Fibroblast of skin of scalp (primary cell): ENCODE measurements at places on chromosomes 3 and 15.

DNA sequence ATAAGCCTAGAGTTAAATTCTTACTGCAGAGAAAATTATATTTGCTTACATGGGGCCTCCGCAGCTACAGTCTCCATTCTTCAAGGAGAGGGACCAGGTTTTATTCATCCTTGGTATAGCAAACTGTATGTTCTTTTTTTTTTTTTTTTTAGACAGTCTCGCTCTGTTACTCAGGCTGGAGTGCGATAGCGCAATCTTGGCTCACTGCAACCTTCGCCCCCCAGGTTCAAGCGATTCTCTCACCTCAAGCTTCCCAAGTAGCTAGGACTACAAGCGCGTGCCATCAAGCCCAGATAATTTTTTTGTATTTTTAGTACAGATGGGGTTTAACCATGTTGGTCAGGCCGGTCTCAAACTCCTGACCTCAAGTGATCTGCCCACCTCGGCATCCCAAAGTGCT lies 2.1 kb downstream of the SHQ1 start:
- DNase-seq: no peak

- DNase-seq: no peak
Measured at GRCh38 chr15:66620341-66620740, 54.5 kb upstream of the LCTL start.

DNA sequence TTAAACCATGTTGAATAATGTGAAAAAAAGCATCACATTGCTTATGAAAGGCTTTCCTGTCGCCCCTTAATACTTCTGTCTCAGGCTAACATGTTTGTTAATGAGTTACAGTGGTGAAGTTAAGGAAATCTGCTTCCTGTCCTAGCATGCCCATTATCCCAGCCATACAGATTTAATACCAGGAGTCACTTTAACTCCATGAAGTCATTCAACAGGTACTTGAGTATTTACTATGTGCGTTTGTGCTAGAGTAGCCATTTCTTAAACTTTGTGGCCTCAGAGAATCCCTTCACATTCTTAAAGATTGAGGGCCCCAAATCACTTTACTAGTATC lies 10.1 kb upstream of the SETD5 start:
- DNase-seq: no peak

- peak; percentile 56 for DNase-seq
Measured at GRCh38 chr3:107956991-107957900, 133.6 kb downstream of the CD47 start.

DNA sequence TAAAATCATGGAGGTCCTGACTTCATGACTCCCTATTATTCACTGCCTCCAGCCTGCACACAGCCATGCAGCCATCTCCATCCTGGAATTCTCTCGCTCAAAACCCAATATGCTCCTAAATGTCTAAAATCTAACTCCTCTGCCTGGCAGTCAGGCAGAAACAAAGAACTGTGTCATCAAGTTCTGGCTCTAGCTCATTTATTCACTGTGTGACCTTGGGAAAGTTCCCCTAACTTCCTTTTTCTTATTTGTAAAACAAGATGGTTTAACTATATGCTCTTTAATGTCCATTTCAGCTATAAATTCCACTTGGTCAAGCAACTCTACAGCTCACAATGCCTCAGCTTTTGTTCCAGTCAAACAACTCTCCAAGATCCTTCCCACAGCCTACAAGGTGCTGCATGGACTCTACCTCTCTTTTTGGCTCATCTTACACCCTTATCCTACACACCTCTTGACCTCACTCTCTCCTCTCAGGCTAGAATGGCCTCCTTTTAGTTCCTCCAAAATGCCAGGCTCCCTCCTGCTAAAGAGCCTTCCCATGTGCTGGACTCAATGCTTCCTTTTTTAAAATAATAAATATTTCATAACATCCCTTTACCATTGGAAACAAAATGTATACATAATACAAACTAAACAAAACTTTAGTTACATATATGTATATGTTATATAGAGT lies 16.4 kb downstream of the PIK3CB start:
- DNase-seq: no peak

GRCh38 chr3:129448186-129448895 lies 8.3 kb downstream of the IFT122 start:
- DNase-seq: no peak

- DNase-seq: no peak
Measured at GRCh38 chr15:94451466-94451865, 220.1 kb downstream of the MCTP2 start.

GRCh38 chr3:30307372-30307950 lies 298.9 kb upstream of the TGFBR2 start:
- no peak for DNase-seq

- DNase-seq: no peak
Measured at GRCh38 chr3:4351872-4352271, 48.7 kb downstream of the SETMAR start.

DNA sequence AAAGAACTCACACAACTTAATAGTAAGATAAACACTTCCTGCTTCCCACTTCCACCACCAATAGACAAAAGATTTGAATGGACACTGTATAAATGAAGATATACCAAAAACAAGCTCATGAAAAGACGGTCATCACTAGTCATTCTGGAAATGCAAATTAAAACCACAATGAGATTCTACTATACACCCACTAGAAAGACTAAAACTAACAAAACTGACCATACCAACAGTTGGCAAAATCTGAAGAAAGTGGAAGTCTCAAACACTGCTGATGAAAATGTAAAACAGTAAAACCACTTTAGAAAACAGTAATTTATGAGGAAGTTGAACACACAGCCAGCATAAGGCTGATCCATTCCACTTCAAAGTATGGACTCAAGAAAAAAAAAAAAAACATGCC lies 35.6 kb upstream of the CD96 start:
- DNase-seq: no peak

GRCh38 chr3:110783541-110783940 lies 288.1 kb upstream of the NECTIN3 start:
- DNase-seq: no peak

DNA sequence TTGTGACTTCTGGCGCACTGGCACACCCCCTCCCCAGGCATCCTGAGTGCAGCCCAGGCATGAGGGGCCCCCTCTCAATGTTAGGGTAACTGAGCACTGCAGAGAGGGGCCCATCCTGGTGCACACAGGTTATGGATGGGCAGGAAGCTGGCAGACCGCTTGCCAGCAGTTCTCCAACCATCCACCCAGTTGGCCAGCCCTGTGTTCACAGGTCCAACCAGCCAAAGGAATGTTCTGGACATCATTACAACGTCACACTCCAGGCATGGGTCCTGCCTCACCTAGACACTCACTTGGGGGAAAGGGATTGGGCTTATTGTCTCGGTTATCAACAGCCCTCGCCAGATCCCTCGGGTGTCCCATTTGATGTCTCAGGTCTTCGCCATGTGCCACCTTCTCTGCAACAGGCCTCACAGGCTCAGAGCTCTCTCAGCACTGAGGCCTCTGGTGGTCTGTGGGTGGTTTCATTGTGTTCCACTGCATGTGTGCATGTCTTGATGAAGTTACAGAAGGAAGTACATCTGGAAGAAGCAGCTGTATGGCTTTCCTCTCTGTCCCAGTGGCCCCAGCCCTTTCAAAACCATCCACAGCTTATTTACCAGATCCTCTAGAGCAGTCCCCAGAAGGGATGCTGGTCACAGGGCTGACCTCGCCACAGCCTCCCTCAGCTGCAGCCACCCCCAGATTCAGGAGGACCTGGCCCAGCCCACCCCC lies 23.7 kb downstream of the ADCY5 start:
- no peak for DNase-seq

- no peak for DNase-seq
Measured at GRCh38 chr15:78695046-78695671, 54.1 kb upstream of the CHRNB4 start.

- no peak for DNase-seq
Measured at GRCh38 chr3:69932087-69932486, 67.4 kb upstream of the SAMMSON start.

DNA sequence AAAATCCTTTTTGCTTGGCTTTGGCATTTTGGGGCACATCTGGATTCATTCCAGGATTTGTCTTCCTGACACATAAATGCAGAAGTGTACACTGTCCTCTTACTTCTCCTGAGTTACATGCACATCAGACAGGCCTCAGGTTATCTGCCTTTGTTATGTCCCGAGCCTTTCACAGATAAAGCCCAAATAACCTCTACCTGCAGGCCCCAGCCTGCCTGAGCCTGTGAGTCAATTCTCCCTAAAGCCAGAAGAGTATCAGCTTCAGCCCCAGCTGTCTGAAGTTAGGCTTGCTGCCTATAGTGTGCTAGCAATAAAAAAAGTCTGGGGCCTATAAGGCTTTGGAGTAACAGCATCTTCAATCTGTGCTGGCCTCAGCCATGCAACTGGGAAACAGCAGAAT lies 17.7 kb upstream of the GSK3B start:
- no peak for DNase-seq

DNA sequence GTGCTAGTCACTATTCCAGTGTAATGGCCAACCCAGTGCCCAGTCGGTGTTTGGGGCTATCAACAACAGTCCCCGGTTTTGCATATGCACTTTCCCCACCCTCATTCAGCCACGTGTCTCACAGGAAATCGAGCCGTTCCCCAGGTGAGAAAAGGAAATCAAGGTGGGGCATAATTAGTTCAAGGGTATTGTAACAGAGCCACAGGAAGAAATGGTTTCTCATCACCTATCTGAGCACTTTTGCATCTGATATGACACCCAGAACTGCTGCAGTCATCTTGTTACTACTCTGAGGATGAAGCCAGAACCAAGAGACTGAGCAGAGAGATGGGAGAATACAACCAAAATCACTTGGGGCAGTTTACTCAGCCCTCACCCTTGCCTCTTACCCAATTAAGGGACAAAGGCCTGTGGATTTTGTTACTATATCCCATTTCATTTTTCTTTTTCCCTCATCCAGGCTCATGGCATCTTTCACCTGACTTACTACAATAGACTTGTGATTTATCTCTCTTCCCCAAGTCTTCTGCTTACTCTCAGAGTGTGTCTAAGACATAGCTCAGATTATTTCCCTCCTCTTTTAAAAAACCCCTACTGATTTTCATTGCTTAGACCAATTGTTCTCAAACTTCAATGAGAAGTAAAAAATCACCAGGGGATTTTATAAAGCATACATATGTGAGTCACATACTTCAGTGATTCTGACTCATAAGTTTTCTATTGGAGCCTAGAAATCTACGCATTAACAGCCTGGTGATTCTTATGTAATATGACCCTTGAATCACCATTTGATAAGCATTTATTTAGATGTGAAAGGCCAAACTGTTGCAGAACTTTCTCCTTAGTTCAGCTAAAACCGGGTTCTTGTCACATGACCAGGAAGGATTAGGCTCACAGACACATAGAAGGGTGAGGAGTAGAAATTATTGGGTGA lies 40.5 kb downstream of the TRAT1 start:
- DNase-seq: peak; percentile 14

DNA sequence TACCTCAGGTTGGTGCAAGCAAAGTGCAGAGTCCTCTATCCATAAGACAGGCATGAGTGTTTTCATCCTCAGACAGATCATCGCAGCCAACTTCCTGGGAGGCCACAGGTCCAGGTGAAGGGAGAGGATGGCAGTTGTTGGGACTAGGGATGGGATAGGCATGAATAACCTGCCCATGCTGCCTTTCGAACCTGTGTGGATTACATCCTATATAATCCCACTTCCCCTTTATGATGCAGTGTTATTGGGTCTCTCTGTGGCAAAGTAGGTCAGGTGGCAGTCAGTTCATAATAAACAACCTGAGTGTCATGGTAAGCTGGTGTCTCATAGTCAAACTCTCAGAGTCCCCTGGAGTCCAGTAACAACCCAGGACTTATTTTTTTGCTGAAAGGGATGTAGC lies 40.4 kb downstream of the CCR3 start:
- no peak for DNase-seq

- DNase-seq: no peak
Measured at GRCh38 chr15:43886558-43886957, 59.8 kb downstream of the WDR76 start.

DNA sequence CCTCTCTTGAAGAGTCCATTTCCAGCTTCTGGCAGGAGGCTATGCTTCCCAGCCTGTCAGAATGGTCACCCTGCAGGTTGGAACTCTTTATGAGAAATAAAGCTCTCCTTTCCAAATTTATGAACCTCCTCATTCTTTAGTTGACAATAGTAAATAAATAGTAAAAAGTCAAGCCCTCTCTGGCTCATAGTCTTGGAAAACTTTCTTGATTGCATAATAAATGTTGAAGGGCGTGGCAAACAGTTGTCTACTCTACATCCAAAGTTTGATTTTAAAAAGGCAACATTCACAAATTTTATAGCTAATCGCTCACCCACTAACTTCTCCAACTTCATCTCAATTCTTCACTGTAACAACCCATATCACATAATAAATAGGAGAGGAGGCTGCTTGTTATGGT lies 58.8 kb downstream of the MCF2L2 start:
- no peak for DNase-seq

GRCh38 chr15:82798531-82799166 lies 7.2 kb downstream of the FSD2 start:
- DNase-seq: no peak

- DNase-seq: no peak
Measured at GRCh38 chr15:68666812-68667450, 88.1 kb downstream of the CORO2B start.

- no peak for DNase-seq
Measured at GRCh38 chr3:25648925-25649830, 15.5 kb downstream of the TOP2B start.

GRCh38 chr3:23479026-23479425 lies 275.9 kb downstream of the UBE2E2 start:
- no peak for DNase-seq

DNA sequence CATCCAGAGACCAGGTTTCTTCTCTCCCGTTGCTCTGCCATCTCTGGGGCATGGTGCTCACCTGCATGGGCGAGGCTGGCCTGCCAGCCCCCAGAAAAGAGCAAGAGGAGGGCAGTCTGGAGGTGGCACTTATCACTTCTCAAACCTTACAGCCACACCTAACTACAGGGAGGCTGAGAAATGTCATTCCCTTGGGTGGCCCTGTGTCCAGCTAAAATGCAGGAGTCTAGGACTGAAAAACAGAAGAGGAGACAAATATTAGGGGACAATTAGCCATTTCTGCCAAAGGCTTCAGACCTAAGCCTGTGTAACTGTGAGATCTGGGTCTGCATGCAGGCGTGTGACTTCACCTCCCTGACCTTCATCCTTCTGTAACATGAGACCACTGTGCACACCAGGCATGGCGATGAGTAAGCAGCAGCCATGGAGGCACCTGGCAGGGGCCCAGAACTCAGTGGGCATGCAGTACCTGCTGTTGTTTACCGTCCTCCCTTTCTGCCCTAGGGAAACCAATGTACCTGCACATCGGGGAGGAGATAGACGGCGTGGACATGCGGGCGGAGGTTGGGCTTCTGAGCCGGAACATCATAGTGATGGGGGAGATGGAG lies 83.4 kb downstream of the MESD start:
- DNase-seq: peak; percentile 31

GRCh38 chr3:13788522-13789424 lies 91.1 kb downstream of the WNT7A start:
- no peak for DNase-seq

DNA sequence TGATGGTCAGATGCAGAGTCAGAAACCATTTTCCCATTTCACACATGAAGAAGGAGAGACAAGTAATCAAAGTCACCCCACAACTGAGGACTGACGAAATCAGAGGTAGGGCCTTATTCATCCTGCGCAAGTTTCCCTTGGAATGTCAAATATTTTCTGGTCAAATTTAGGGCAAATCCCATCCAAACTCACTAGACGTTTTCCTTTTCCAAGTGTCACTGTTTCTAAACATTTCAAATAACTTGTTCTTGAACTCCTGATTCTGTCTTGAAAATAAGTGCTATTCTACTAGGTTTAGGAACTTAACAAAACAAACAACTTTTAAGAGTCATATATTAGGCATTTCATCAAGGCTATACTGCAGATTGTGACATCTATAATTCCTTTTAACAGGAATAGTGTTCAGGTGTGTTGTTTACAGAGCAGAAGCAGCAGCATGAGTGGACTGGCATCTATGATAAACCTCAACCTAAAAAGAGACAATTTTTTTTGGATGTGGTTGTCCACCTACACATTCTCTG lies 40.7 kb downstream of the SUMF1 start:
- peak; percentile 5 for DNase-seq
